GM18507 (cell line): ENCODE measurements at places on chromosomes 6 and 20.

GRCh38 chr6:14322841-14323240 lies 205.3 kb downstream of the CD83 start:
- DNase-seq, result no peak

DNA sequence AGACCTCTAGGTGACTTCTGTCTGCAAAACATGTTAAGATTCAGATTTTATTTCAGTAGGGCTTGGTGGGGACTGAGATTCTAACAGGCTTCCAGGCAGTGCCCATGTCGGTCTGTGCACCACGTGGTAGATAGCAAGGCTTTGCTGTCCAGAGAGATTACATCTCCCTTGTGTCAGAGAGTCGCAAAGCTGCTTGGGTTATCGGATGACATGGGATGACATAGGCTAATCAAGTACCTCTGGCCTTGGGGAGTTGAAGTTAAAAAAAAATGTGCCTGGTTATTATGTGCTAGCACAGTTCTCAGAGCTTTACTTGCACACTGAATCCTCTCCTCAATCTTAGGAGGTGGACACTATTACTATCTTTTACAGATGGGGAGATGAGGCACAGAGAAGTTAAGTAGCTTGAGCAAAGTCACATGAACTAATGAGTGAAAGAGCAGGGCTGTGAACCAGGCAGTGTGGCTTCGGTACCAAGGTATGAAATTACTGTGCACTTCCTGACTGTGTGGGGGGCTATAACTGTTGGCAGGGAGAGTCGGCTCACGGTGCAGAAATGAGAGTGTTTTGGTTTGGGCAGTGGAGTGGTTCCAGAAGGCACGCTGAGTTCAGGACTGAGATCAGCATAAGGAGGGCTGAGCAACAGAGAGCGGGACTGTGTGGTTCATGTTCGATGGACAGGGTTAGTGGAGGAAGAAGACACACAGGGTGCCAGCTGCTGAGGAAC lies 41.1 kb downstream of the FARS2 start:
- peak; percentile 44 for DNase-seq

DNA sequence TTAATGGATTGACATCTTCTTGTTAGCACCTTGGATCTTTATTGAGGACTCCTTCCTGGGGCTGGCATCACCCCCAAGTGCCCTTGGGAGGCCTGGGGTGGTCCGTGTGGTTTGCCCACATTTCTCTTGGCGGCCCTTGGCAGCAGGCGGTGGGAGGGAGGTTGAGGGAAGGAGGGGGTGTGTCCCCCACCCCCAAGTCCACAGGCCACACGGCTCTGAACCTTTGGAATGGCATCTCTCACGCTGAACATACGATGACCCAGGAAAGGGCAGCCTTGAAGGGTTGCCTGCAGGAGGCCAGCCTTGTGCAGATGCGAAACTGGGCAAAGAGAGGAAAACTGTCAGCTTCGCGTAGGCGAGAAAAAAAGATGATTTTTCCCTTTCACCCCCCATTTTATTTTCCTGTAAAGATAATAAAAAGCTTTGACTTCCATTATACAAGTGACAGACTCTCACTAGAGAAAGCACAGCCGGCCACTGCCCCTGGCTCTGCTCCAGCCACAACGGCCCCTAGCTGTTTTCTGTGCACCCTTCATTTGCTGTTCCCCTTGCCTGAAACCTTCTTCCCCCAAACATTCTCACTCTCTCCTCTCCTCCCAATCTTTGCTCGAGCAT lies 56.2 kb downstream of the SLC2A10 start:
- no peak for DNase-seq

GRCh38 chr20:2752567-2753460 lies 47.6 kb downstream of the CPXM1 start:
- DNase-seq, result peak; percentile 40

GRCh38 chr6:54070025-54070424 lies 41.2 kb upstream of the MLIP start:
- no peak for DNase-seq

DNA sequence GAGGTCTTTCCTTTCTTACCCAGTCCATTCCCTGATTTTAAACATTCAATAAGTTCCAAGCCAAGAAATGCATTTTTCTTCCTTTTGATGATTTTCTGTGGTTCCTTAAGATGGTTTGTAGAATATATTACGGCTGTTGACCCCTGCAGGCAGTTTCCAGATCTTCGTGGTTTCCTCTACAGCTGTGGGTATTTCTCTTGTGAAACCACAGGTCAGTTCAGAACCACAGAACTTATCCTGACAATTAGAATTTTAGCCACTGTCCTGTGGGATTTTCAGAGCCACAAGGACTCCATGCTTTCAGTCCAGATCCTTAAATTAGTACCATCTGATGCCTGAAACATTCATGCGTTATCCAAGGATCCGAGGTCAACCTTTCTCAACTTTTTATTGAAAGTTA lies 29.7 kb upstream of the EXOC2 start:
- no peak for DNase-seq

GRCh38 chr6:35044145-35044745 lies 96.9 kb downstream of the TCP11 start:
- DNase-seq, result no peak
